ENCODE measurements at places on chromosomes 16 and 17.
A peak's percentile ranks its signal among the peaks of the same experiment; 100 is the strongest.

GRCh38 chr16:84358601-84359295 is 9.6 kb upstream of the ATP2C2 start:
- DNase-seq, result no peak

GRCh38 chr16:86430814-86431213 is 79.5 kb upstream of the FOXF1 start:
- DNase-seq, result no peak

- no peak for DNase-seq
These were observed 122.5 kb downstream of the GAS7 start for GRCh38 chr17:10075919-10076318.

GRCh38 chr17:67245694-67246402 is 852 bp upstream of the HELZ start:
- peak; percentile 44 for DNase-seq

GRCh38 chr17:518047-518735 is 165.6 kb upstream of the RPH3AL start:
- no peak for DNase-seq

DNA sequence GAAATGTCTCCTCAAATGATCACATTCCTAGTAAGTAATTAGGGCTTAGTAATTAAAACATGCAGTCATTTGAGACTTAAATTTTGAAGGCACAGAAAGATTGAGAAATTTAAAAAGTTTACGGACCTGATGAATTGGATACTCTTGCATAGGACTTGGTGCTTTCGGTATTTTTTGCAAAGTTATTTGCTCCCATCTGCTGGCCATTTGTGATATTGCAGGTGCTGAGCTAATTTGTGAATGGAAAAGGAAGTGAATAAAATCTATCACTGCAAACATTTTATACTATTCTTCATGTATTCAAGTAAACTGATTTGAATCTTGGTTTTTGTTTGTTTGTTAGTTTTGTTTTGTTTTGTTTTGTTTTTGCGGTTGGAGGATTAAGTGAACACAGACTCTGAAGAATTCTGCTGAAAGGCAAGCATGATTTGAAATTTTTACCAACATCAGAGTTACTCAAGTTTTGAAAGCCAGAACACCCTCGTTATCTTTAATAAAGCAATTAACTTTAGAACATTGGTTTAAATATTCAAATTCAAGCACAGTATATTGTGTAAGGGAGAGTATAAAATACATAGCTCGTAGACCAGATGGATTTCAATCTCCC is 689.5 kb upstream of the RBFOX1 start:
- DNase-seq, result peak; percentile 39

- DNase-seq, result no peak
These were observed 304.6 kb upstream of the FOXF1 start for GRCh38 chr16:86205521-86206245.

- DNase-seq, result no peak
These were observed 64.8 kb downstream of the NT5M start for GRCh38 chr17:17367931-17368330.

DNA sequence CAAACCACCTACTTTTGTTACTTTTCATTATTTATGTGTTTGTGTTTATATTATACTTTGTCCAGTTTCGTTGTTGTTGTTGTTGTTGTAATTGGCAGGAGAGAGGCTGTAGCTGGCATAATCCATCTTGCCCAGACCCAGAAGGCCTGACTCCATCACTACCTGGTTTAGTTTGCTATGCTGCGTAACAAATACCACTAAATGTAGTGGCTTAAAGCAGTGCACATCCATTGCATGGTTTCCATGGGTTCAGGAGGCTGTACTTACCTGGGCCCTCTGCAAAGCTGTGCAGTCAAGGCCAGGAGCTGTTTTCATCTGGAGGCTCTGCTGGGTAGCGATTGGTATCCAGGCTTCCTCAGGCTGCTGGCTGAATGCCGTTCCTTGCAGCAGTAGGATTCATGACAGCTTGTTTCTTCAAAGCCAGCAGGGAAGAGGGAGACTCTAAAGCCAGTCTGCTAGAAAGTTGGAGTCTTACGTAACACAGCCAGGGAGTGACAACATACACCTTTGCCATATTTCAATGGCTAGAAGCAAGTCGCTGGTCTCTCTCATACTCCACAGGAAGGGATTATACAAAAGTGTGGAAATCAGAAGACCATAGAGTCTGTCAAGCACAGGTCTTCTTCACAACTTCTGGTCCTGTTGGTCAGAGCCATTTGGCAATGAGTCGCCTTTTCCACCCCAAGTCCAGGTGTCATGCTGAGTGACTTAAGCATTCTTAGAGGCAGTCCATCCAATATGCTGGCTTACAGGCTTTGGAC is 41.1 kb downstream of the TNRC6C start:
- no peak for DNase-seq

Data from B cell (primary cell).